ENCODE measurements at places on chromosomes 4 and X. TPM values are rescaled to one million over a fixed set of nuclear protein-coding genes. Genes with fewer than 3 reads are reported as not detected.

USP9X gene
- 42.6 TPM for total RNA-seq

FAM47C gene
- not detected for total RNA-seq

SH3RF1 gene
- 12.8 TPM for total RNA-seq

SAGE1 gene
- not detected for total RNA-seq

TLR6 gene
- 1.6 TPM for total RNA-seq

TCEAL7 gene
- 3.6 TPM for total RNA-seq

SCRG1 gene
- not detected for total RNA-seq

NXF2B gene
- total RNA-seq = not detected

SULT1B1 gene
- total RNA-seq = 0.05 TPM

NEUROG2 gene
- not detected for total RNA-seq

TCP11X2 gene
- not detected for total RNA-seq

CCDC120 gene
- 11.5 TPM for total RNA-seq

TCEAL4 gene
- total RNA-seq = 32.8 TPM

KLHL4 gene
- 1.4 TPM for total RNA-seq

PTTG2 gene
- not detected for total RNA-seq

PRDM8 gene
- total RNA-seq = 0.70 TPM

CFP gene
- total RNA-seq = 0.21 TPM

LRAT gene
- 1.4 TPM for total RNA-seq

TMEM271 gene
- total RNA-seq = not detected

GPR173 gene
- total RNA-seq = 0.28 TPM

SPACA5 gene
- not detected for total RNA-seq

GRXCR1 gene
- total RNA-seq = not detected

CSAG1 gene
- not detected for total RNA-seq

GYG2 gene
- 0.05 TPM for total RNA-seq

MAGEB10 gene
- total RNA-seq = not detected

CXCL6 gene
- 3.6 TPM for total RNA-seq

AKAP14 gene
- not detected for total RNA-seq

GNRHR gene
- not detected for total RNA-seq

HOPX gene
- total RNA-seq = 115 TPM

P2RY4 gene
- total RNA-seq = 0.21 TPM

IL15 gene
- total RNA-seq = not detected

PRDM5 gene
- total RNA-seq = 3.1 TPM

FAM53A gene
- total RNA-seq = 0.42 TPM

CCDC149 gene
- total RNA-seq = 2.8 TPM

CT55 gene
- not detected for total RNA-seq

NPY2R gene
- not detected for total RNA-seq

TLR10 gene
- not detected for total RNA-seq

HS6ST2 gene
- total RNA-seq = 7.4 TPM

VCX2 gene
- total RNA-seq = not detected

CYLC1 gene
- total RNA-seq = not detected

TSPAN7 gene
- total RNA-seq = 3.4 TPM

COL4A6 gene
- 35.3 TPM for total RNA-seq

F8 gene
- 0.33 TPM for total RNA-seq

All from airway epithelial cell (primary cell).